ENCODE measurements at places on chromosomes 12 and 14.

DNA sequence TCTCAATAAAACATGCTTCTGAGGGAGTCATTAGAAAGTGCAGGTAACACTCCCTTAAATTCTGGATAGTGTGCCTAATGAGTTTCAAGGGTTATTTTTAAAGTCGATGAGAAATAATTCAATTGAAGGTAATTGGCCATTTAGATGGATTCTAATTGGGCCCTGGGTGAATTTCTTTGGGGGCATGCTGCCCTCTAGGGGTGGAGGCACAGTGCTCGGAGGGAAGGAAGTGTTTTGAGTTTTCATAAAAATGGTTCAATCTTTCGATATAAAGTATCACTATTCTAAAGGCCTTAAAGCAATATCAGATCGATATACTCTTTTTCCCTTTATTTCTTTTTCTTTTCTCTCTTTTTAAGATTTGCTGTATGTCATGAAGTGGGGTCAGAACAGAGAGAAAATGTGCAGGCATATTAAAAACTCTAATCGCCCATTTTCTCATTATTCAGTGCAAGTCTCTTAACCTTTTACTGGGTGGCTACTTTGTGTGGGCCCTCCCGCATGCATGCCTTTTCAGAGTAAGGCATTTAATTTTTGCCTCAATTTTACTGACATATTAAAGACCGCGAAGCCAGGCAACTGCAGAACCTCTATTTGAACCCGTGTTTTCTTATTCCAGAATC lies 25.5 kb downstream of the NKX2-8 start:
- no peak for DNase-seq

DNA sequence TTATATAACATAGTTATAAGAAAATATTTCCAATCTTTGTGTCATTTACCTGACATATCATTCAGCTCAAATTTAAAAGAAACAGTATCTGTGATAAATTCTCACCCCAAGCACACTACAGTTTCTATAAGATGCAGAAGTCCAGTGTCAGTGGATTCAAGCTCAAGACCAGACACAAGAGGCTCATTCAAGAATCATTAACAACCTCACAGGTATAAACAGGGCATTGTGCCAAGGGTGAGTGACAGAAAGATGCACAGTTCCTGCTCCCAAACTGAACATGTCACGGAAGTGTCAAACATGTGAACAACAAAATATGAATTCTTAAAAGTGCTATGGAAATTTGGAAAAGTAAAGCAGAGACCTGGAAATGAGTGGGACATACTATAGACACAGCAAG lies 12.8 kb downstream of the ATP2B1 start:
- no peak for DNase-seq

DNA sequence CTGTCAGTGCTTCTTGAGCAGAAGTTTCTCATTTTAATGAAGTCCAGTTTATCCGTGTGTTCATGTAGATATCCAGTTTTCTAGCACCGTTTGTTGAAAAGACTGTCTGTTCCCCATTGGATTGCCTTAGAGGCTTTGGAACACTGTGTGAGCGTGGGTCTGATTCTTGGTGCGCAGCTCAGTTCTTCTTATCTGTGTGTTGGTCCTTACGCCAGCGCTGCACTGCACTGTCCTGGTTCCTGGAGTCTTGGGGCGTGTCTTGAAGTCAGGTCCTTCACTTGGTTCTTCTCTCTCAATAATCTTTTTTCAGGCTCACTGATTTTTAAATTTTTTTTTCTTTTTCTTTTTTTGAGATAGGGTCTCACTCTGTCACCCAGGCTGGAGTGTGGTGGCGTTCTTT lies 25.5 kb downstream of the EP400 start:
- no peak for DNase-seq

DNA sequence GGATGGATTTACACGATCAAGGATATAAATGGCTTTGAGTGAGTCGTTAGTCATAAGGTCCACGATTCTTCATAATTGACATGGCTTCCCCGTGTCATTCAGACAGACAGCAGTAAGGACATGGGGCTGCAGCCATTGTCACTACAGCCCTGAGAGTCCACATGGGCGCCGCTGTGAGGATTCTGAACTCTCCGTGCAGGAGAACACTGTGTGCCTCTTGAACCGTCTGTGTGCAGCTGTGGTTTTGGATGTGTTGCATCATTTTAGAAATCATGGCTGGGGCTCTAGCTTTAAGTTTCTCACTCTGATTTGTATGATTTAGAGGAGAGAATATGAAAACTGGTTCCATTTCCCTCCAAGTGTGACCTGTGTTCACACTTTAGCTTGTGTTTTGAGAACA lies 47.2 kb downstream of the NPAS3 start:
- DNase-seq = peak; percentile 5

GRCh38 chr14:72700338-72701236 lies 193.3 kb downstream of the DPF3 start:
- no peak for DNase-seq

- DNase-seq = no peak
Observed at GRCh38 chr12:70264067-70264867, 21.0 kb downstream of the CNOT2 start.

- no peak for DNase-seq
Observed at GRCh38 chr12:101209319-101210302, at the start of gene SLC5A8. SLC5A8 (minus strand) TSS chr12:101210238; CDS start chr12:101209848, 390 bp downstream.

DNA sequence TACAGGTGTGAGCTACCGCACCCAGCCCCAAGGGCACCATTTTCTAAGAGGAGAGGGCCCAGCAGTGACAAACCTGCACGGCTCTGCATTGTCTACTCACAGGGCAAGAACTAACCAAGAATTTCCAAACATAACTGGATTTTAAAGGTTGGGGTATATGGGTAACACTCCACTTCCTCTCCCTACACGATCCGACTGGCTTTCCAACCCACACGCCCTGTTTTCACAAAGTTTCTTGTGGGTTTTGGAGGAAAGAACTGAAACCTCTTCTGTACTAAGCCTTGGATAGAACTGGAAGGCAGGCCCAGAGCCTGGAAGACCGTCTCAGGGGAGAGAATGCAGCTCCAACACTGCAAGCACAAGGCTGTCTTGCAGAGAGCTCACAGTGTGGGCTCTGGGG lies 24.9 kb downstream of the SNRNP35 start:
- no peak for DNase-seq

- DNase-seq = no peak
Observed at GRCh38 chr14:105682956-105683570, 156.7 kb downstream of the TMEM121 start.
